Activated T-helper 1 cell treated with Interleukin-2 at 50 U/mL for 16 hours (primary cell): ENCODE measurements at places on chromosomes 5 and 9.
A peak's percentile ranks its signal among the peaks of the same experiment; 100 is the strongest.

DNA sequence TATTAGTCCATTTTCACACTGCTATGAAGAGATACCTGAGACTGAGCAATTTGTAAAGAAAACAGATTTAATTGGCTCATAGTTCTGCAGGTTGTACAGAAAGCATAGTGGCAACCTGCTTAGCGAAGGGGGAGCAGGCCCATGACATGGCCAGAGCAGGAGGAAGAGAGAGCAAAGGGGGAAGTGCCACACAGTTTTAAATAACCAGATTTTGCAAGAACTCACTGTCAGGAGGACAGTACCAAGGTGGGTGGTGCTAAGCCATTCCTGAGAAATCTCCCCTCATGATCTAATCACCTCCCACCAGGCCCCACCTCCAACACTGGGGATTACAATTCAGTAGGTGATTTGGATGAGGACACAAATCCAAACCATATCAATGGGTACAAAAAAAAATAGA is 16.8 kb upstream of the PCSK5 start:
- no peak for DNase-seq

DNA sequence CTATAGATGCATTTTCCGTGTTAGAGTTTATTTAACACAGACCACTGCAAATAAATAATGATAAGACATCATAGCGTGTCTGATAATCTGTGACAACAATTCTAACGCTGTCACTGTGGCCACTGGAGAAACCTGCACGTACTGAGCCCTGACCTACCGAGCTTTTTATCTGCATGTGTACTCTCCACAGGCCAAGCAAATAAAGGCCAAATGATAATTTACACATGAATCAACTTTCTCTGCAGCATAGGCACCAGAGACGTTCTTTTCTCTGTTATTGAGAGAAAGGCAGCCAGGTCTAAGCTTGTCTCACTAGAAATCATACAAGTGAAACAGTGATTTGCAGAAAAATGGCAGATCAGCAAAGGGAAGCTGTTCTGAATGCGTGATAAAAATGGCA is 75.8 kb downstream of the POU5F2 start:
- no peak for DNase-seq

GRCh38 chr5:157971571-157972216 is 112.7 kb upstream of the CLINT1 start:
- no peak for DNase-seq

GRCh38 chr5:126776499-126777256 is at the start of gene LMNB1:
LMNB1 (plus strand) TSS chr5:126777136; CDS start chr5:126777509, 373 bp downstream.
- DNase-seq, result peak; percentile 90

DNA sequence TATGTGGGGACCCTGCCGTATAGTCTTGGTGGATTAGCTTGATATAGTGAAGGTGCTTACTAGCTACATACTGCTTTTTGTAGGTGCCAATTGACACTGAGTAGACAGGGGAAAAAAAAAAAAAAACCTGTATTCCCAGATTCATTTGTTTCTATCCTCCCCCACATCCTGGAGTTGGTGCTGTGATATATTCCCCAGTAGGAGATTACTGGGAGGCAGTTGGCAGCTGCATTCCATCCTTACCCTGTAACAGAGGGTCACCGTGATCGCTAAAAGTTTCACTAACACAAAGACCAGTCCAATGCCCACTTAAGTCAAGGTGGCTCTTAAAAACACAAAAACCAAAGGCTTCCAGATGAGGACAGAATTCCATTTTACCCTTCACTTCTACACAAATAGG is 27.4 kb upstream of the TOMM5 start:
- no peak for DNase-seq

- DNase-seq, result no peak
These were observed 324.6 kb downstream of the MLLT3 start for GRCh38 chr9:20297646-20298084.

GRCh38 chr9:122091682-122092592 is 1.2 kb downstream of the TTLL11 start:
- no peak for DNase-seq

DNA sequence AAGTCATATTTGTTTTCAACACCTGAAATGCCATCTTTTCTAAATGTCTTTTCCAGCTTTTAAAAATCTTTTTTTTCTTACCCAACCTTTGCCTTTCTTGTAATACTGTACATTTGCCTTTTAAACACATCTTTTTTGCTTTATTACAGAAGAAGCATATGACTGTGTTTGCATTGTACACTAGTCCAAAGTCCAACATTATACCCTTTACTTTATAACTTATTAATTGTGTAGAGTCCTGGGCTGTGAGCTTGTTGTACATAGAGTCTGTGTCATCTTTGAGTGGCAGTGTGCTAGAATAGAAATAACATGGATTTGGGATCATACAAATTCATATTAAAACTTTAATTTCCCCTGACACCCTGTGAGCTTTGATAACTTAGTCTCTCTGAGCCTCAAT is 23.7 kb downstream of the CWC27 start:
- no peak for DNase-seq

DNA sequence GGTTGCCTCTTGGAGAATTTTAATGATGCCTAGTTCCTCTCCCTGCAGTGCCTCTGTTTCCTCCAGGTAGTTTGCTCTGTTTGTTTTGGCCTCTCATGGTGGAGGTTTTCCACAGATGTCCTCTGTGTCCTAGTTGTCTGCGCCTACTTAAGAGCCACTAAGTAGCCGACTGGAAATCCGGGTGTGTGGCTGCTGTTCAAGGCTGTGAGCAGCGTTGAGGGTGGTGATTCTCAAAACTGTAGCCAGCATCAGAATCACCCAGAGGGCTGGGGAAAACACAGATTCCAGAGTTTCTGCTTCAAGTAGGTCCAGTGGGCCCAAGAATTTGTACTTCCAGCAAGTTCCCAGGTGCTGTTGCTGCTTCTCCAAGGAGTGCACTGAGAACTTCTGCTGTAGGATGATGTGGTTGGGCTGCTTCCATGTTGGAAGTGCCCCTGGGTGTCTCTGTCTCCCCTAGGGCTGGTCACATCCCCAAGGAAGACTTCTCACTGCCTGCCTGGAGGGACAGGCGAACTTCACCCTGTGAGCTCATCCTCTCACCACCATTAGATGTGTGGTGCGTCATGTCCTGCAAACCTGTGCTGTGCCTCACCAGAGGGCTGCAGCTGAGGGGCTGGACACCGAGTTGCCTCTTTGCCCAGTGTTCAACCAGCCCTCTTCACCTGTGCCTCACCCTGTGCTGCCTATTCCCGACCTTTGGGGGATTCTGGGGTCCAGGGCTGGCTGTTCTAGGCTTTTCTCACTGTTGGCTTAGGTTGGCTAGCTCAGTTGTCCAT is 34.8 kb downstream of the SECISBP2 start:
- no peak for DNase-seq

GRCh38 chr9:109602987-109603386 is 104.9 kb upstream of the PTPN3 start:
- DNase-seq, result no peak

- DNase-seq, result no peak
These were observed 45.6 kb downstream of the TRIO start for GRCh38 chr5:14188778-14189177.

DNA sequence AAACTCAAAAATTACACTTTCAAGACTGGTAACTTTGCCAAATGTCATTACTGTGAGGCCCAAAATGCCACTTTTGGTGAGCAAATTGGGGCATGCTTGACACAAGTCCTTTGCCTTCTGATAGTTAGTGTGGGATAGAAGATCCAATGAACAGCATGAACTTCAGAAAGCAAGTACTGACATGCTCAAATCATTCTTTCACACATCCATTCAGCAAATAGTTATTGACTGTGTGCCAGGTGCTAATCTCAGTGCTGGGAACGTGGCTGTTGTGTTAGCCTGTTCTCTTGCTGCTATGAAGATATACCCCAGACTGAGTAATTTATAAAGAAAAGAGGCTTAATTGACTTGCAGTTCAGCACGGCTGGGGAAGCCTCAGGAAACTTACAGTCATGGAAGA is 247.0 kb downstream of the CHSY3 start:
- DNase-seq, result no peak

DNA sequence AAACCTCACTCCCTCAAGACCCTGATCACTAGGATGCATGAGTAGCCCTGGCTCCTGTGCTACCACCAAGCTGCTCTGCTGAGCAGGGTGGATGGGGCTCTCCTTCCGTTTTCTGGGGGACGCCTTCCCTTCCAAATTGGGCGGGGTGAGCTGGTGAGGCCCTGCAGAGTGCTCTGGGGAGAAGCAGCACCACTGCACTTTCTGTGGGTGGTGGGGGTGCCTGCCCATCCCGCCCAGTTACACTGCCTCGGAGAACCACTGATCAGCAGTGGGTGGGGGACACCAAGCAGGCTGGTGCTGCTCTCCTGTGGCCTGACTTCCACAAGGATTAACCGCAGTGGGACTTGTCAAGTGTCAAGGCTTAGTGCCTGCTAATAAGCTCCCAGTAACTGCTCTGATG is 19.0 kb downstream of the GFPT2 start:
- DNase-seq, result no peak

GRCh38 chr5:2010940-2011339 is 128.2 kb upstream of the IRX4 start:
- no peak for DNase-seq

- DNase-seq, result no peak
These were observed 115.4 kb downstream of the KIF4B start for GRCh38 chr5:155128786-155129512.

DNA sequence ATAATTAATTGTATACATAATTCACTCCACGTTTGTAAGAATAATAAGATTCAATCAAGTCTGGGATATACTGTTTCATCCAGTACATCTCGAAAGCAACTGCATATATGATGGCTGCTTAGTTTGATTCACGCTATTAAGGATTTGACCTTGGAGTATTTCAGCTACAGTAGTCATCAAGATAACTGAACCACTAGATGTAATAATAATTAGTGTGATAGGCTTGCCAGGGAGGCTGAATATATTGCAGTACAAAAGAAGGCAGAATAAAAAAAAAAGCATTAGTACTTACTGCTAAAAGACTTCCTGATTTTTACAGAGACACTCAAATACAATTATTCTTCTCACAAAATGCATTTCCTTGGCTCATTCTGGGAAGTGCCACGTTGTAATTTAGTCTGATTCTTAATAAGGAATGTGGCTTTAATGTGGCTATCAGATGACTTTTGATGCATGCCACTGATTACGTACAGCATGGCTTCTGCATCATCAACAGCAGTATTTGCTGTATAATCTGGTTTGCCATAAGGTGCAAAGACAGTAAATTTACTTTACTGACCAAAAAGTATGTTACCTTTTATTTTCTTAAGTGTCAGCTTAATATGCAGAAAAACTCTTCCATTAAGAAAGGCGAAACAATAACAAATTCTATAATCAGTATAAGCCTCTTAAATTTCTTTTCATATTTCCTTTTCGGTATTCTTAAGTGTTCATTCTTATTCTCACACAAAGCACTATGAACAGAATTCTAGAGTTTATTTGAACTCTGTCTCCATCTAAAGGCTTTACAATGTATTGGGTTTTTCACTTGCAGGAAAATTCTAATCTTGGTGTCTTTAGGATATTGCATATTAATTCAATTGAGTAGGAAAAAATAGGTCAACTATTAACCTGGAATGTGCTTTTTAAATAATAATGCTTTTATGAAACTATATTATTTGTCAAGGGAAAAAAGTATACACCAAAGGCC is 166.4 kb downstream of the SLF1 start:
- DNase-seq, result no peak

DNA sequence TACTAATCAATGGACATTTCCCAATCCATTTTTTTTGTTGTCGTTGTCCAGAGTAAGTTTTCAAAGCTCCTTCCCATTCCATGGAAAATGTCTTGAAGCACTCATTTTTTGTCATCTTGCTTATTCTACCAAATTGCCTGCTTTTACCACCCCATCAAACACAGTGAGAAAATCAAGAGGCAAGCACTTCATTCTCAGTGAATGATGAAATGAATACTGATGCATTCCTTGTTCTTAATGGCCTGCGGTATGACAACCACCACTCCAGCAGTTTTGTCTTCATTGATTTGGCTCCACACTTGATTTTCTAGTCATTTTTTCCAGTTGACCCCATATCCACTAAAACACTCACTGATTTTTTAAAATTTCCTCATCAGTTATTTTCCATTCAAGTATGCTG is 193.5 kb upstream of the ANKH start:
- DNase-seq, result no peak

DNA sequence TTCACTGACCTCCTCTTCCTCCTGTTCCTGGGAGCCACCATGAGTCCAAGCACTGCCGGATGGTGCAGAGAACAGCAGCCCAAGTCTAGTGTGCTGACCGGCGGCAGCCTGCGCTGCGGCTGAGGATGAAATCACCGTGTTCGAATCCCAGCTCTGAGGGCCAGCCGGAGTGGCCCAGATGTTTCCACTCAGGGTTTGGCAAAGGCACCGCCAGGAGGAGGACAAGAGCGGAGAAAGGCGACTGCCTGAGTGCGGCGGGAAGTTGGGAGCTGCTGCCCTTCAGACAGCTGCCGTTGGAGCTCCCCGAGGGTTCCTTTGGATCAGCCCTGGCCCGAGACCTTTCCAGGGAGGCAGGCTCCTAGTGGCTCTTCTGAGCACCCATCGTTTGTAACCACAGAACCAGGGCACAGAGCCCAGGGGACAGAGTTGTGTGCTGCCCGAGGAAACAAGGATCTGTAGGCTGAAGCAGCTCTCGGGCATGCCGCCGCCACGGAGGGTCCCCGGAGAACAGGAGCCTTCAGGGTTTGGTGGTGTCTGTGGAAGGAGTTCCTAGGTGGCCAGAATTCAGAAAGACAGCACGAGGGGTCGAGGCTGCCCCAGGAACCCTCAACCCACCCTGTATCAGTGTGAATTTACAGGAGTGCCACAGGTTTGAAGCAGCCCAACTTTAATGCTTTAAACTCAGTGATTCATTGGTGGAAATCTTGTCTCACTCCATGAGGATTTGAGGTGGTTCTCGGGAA is 115.6 kb upstream of the COL5A1 start:
- DNase-seq, result no peak

- no peak for DNase-seq
These were observed 382.6 kb upstream of the DAP start for GRCh38 chr5:11143456-11144267.

DNA sequence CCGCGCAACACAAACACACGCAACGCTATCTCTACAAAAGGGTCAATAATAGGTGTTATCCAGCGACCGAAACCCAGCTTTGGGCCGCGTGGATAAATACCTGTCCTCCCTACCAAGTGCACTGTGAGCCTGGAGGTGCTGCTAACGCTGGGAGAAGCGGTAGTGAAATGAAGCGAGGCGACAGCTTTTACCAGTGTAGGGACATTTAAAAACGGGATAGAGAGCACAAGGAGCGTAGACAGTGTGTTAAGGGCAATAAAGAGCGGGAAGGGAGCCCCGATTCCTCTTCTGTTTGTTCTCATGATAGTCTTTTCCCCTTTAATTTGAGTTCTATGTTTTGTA is 421 bp upstream of the DEPDC1B start:
- DNase-seq, result no peak

DNA sequence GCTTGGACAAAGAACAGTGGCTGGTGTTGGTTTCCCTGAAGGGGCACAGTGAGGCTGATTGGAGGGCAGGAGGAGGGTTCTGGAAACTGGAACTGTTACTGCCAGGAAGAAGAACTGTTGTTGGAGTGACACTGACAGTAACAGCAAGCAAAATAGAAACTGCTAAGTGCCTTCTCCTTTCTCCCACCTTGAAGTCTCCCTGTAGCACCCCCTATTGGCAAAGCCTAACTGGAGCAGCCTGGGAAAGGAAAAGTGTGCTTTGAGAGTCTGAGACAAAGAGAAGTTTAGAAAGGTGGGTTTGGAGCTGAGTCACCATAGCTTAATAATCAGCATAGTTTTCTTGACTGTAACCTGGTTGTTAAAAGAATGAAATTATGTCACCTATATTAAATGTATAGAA is 2.5 kb upstream of the TMEM174 start:
- DNase-seq, result no peak
